Adipocyte (in vitro differentiated cells): ENCODE measurements at places on chromosomes 12 and 14.

GRCh38 chr14:50874757-50875156 is 2.9 kb downstream of the ABHD12B start:
- DNase-seq, result no peak

- no peak for DNase-seq
Observed at GRCh38 chr14:65772921-65773574, 360.5 kb downstream of the FUT8 start.

GRCh38 chr12:131759176-131759575 is 48.3 kb downstream of the SFSWAP start:
- no peak for DNase-seq

- DNase-seq, result peak; percentile 61
Observed at GRCh38 chr14:21257394-21257909, 11.8 kb downstream of the HNRNPC start.

DNA sequence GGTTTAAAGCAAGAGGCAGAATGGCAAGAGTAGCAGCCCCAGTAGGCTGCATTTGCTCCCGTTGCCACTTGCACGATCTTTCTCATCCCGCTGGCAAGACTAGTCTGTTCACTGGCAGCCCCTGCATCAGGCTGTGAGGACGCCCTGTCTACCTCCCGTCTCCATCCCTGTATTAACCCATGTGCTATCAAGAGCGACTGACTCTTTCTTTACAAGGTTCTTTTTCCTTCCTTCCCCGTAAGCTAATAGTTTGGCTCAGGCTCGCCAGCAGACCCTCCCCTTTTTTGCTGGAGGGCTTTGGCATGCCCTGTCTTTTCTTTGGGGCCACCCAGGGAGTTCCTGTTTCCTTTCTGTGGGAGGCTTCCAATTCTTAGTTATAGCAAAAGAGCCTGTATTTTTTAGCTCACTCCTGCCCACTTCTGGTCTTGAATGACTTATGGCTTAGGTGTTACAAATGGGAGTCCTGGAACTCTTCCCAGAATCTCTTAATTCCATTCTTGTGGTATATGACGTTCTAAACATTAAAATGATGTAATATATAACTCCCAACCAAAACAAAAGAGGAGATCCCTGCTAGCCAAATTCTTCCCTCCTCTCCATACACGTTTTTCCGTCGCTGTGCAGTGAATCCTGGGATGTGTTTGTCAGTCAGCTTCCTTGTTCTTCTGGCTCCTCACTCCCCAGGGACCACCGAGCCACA is 149.0 kb downstream of the PRKCH start:
- DNase-seq, result peak; percentile 90

DNA sequence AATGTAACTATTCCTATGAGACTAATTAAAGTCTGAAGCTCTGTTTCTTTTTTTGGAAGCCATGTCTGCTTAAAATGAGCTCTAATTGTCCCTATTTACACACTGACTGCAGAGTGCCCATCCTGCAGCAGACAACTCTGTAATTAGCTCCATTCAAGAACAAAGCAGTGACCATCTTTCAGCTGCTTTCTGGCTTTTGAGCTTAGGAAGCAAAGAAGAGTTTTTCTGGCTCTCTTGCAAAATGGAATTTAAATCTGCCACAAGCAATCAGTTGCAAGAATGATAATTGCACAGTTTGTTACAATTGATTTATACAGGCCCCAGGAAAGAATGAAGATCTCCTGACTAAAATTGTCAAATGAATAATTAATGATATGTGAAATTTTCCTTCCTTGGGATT is 83.4 kb downstream of the GAS2L3 start:
- DNase-seq, result no peak

GRCh38 chr14:96203116-96203515 is 1.5 kb upstream of the BDKRB2 start:
- DNase-seq, result no peak

DNA sequence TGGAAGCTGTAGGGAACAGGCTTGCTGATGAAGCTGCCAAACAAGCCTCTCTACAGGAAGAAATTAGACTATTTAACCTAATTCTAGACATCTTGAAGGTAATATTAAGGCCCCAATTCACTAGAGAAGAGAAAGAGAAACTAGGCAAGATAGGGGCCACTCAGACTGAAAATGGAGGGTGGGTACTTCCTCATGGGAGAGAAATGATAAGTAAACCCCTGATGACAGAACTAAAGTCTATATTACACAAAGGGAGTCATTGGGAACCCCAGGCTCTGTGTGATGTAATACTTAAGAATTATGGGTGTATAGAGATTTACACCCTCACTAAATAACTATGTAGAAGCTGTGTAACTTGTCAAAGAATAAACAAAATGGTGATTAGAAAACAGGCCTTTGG is 64.3 kb downstream of the APOBEC1 start:
- no peak for DNase-seq

GRCh38 chr14:92633274-92633616 is 115.2 kb downstream of the LGMN start:
- DNase-seq, result no peak

GRCh38 chr14:95352481-95352880 is 32.8 kb upstream of the CLMN start:
- no peak for DNase-seq

- no peak for DNase-seq
Observed at GRCh38 chr12:41228066-41228820, 40.1 kb downstream of the PDZRN4 start.

DNA sequence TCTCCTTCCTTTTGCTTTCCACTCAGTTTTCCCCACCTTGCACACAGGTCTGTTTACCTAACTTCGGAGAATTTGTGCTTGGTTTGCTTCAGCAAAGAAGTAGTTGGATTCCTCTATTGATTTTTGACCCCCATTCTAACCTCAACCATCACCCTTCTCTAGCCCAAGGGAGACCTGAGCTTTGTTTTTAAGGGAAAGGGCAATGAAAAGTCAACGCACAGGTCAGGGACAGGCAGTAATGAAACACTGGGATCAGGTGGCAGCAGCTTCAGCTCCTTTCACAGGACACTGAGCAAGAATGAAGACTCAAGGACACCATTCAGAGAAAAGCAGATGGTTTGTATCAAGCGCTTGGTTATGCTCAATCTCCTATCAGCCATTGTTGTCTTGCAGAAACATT is 46.9 kb upstream of the KRR1 start:
- DNase-seq, result no peak

DNA sequence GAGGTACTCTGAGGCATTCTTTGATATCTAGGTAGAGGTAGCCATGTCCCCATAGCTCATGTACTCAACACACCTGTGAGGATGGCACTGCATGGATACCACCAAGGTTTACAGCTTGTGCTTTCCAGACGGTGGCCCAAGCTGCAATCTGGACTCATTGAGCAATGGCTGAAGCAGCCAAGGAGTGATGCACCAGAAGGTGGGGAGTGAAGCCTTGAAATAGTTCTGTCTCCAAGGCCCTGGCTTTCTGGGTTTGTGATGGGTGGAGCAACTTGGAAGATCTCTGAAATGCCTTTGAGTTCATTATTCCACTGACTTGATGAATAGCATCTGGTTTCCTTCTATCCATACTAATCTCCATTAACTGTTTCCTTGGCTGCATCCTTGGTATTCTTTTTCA is 290.0 kb upstream of the NOVA1 start:
- no peak for DNase-seq

DNA sequence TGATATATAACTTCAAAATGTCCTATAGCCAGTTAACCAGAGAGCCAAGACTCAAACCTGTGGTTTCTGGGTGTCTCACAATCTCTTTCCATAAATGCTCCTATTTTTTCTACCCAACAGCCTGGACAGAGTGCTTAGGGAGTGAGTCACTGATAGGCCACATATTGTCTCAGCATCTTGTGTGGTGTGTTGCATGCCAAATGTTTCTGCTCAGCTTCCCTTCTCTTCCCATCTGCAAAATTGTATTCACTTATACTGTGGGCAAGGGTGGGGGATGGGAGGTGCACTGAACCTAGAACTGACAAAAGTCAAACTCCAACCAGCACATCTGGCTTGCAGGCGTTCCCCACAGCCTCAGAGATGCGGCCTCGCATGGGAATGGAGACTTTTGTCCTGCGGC is 123.3 kb downstream of the KCNA5 start:
- DNase-seq, result peak; percentile 77

- DNase-seq, result no peak
Observed at GRCh38 chr12:27554421-27555186, 30.6 kb downstream of the PPFIBP1 start.

- peak; percentile 76 for DNase-seq
Observed at GRCh38 chr14:72781561-72782508, 112.1 kb downstream of the DPF3 start.

DNA sequence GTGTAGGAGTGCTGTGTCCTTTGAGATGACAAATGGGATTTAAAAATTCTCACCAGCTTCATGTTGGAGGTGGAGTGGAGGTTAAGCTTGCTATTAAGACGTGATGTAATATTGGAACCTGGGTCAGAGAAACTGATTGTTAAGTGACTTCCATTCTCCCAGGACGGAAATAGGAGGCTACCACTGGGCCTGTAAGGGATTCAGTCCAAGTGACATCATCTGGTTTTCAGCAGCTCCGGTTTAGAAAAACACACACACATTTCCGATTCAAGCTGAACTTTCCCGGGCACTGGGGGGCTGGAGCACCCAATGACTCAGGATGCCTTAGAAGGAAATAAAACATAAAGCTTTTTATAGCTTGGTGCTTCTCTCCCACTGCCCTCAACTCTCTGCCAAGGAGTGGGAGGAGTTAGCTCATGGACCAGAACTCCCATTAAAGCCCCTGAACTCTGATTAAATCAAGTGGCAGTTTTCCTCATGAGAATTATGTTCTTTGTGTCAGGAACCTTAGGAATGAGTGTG is 12.4 kb downstream of the CALM1 start:
- DNase-seq, result peak; percentile 81

DNA sequence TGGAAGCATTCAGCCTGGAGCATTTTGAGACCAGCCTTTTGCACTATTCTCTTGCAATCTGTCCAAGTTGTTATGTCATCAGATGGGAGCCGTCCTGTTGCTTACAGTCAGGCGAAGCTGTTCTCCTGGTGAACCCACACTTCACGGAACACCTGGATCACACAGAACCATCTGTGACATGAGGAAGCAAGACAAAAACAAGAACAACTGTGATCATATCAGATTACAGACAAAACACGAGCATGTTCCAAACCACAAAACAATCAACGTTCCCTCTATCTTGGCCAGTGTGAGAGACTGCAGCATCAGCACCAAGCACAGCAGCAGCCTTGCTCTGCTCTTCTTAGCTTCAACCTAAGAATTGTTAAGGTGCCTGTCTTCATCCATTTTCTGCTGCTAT is 180.5 kb upstream of the SFSWAP start:
- no peak for DNase-seq

GRCh38 chr14:98138666-98139065 is 1133.3 kb downstream of the BCL11B start:
- DNase-seq, result no peak

- no peak for DNase-seq
Observed at GRCh38 chr12:13199592-13199991, 3.1 kb downstream of the EMP1 start.

- DNase-seq, result no peak
Observed at GRCh38 chr12:81626406-81626805, 132.7 kb downstream of the PPFIA2 start.

GRCh38 chr14:32560209-32560857 is 231.2 kb downstream of the AKAP6 start:
- peak; percentile 95 for DNase-seq

DNA sequence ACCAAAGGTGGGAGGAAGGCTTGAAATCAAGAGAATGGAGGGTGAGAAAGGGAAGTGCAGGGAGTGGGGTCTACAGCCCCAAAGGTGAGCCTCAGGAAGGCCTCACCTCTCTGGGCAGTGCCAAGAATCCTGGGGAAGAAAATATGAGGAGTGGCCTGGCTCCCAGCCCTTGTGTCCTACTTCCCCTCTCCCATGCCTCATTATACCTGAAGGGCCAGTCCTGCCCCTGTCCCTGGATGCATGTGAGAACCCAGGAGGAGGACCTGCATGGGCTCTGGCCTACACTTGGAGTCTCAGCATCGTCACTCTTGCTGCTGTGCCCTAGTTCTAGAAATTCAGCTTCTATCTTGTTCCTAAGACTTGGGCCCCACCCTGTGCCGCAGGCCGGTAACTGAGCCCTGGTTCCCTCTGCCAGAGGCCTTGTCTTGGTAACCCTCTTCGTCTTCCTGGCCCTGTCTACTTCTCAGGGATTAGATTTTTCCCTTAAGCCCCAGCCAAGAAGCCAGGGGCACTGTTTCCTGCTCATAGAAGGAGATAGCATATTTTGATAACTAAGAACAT is 10.9 kb upstream of the MYH7 start:
- DNase-seq, result peak; percentile 45

GRCh38 chr14:83873669-83874068 is 1656.3 kb upstream of the FLRT2 start:
- no peak for DNase-seq

- peak; percentile 55 for DNase-seq
Observed at GRCh38 chr14:61566537-61567225, 128.6 kb upstream of the HIF1A start.

DNA sequence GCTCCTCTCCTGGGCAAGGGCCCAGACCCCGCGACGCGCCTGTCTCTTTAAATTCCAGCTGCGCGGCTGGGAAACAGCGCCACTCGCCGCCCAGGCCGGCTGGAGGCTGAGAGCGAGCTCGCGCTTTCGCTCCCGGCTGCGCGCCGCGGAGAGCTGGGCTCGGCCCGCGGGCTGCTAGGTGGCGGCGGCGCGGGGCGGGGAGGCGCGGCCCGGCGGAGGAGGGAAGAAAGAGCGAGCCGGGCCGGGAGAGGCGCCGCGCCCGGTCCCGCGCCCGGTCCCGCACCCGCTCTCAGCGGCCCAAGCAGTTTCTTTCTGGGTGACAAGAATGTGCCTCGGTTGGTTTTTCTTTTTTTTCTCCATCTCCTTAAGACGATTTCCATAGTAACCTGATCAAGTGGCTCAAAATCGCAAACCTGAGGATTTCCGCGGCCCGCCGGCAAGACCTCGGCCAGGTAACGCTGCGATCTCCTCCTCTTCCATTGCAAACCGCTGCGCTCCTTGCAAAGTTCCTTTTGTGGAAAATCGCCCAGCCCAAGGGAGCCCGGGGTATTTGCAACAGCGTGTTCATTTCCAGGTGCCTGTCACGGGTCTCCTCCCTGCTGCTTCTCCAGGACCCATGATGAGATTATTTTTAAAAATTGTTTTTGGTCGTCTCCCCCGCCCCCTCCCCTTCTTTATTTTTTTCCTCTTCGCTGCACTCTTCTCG is 259.5 kb upstream of the E2F7 start:
- peak; percentile 95 for DNase-seq

- no peak for DNase-seq
Observed at GRCh38 chr12:97017213-97017612, 110.2 kb downstream of the NEDD1 start.

DNA sequence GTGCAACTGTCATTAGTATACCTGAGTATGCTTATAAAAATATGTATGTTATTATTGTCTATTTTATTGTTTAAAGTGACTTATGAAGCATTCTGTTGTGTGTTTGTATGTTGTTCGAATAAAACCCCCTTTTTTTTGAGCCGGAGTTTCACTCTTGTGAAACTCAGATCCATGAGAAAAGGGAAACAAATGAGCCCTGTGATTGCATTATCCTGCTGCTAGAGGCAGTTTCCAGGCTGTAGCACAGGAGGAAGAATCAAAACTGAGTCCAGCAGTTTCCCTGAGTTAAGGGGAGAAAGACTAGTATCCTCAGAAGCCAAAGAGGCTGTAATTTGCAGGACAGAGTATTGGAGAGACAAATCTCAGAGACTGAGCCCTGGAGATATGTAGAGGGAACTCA is 12.5 kb downstream of the SGPP1 start:
- no peak for DNase-seq

GRCh38 chr12:5656836-5657235 is 224.9 kb downstream of the NTF3 start:
- no peak for DNase-seq
